ENCODE measurements at places on chromosomes 12 and 14.

GRCh38 chr12:70045036-70045435 lies 198.2 kb upstream of the CNOT2 start:
- DNase-seq: no peak

GRCh38 chr12:12010277-12011039 lies 60.3 kb upstream of the BCL2L14 start:
- peak; percentile 57 for DNase-seq

GRCh38 chr12:12282761-12283425 lies 16.0 kb upstream of the LRP6 start:
- no peak for DNase-seq

GRCh38 chr12:8482571-8483061 lies 26.9 kb downstream of the CLEC6A start:
- no peak for DNase-seq

DNA sequence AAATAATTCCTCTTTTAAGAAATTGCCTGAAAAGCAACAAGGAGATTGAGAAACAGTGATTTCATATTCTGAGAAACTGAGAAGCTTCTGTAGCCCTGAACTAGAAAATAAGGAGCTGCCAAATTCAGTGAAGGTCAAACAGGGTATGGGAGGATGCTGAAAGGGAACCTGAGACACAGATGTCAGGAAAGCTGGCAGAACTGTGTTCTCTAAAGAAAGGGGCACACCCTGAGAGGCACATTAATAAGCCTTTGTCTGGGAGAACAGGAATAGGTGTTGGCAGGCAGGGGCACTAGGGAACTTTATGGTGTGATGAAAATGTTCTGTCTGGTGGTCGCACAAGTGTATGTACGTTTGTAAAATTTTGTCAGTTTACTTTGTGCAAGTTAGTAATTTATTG lies 29.6 kb downstream of the VRK1 start:
- DNase-seq: no peak

GRCh38 chr12:80892597-80893445 lies 44.9 kb downstream of the LIN7A start:
- no peak for DNase-seq

- no peak for DNase-seq
Observed at GRCh38 chr14:67940486-67941455, 121.2 kb downstream of the RAD51B start.

- no peak for DNase-seq
Observed at GRCh38 chr12:95970905-95971304, 25.2 kb downstream of the HAL start.

DNA sequence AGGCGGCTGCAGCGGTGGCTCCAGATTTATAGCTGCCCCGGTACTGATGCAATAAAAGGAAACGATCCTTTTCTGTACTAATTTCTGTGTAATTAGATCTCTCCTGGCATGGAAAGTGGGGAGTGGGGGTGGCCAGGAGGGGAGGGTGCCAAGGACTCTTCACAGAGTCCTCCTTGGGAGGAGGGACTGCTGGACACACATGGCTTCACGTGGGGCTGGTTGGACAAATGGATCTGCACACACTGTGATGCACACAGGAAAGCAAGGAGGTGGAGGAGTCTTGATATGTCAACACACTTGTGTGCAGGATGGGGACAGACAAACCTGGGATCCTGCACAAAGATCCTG lies 23.8 kb upstream of the ATP5MC2 start:
- DNase-seq: no peak

- DNase-seq: peak; percentile 66
Observed at GRCh38 chr14:70640938-70641547, 673 bp upstream of the TTC9 start.

DNA sequence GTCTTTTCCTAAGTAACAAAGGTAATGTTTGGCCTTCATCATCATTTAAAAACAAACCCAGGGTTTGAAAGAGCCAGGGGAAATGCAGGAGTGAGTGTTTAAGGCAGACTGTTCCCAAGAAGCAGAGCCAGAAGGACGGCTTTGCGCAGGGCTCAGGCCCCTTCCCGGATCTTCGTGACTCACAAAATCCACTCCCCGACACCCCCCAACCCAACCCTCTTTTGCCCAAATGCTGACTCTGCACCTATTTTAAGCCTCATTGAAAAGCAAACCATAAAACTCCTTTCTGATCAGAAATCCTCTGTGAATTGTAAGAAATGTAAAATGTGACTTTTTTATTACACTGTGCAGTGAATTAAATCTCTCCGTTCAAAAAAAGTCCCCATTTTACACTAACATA lies 67.5 kb downstream of the SETD3 start:
- DNase-seq: no peak

- no peak for DNase-seq
Observed at GRCh38 chr12:52615912-52616311, 2.4 kb downstream of the KRT73 start.

GRCh38 chr14:102665621-102666020 lies 73.2 kb downstream of the RCOR1 start:
- DNase-seq: no peak

- DNase-seq: no peak
Observed at GRCh38 chr12:104828015-104828414, 130.1 kb downstream of the SLC41A2 start.

GRCh38 chr14:92613008-92613658 lies 99.6 kb downstream of the RIN3 start:
- peak; percentile 75 for DNase-seq

- DNase-seq: peak; percentile 47
Observed at GRCh38 chr12:5965950-5966383, 20.9 kb upstream of the ANO2 start.

GRCh38 chr12:28975564-28976340 lies 173.3 kb upstream of the FAR2 start:
- no peak for DNase-seq

- DNase-seq: no peak
Observed at GRCh38 chr14:102252834-102253801, 51.8 kb downstream of the MOK start.

DNA sequence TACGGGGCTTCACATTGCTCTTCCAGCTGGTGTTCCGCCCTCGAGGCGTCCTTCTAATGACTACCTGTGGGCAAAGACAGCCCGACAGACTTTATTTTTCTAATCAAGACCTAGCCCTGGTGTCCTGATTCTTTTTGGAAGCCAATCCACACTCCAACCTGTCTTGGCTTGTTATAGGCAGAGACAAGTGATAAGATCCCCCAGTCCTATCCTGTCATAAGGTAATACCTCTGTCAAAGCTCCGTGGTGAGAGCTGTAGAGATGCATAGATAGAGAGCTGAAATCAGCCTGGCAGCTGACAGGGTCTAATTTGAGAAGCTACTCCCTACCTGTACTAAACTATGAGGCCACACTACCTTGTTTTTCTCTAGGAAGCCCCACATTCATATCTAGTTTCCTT lies 11.5 kb upstream of the WNK1 start:
- DNase-seq: no peak

DNA sequence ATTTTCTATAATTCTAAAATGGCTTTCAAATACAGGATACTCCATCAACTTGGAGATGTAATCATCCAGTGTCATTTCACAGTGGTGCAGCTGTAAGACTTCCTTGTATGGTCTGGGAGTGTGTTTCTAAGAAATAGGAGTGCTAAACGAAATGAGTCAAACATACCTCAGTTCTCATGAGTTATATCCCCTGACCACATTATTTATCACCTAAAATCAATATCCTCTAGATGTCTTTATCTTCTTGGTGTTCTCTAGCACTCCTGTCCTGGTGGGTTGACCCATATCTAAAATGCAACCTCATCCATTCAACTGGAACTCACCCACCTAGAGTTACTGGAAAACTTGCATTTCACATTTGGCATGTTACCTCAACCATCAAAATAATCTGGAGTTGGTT lies 33.2 kb downstream of the TMEM30B start:
- DNase-seq: no peak

DNA sequence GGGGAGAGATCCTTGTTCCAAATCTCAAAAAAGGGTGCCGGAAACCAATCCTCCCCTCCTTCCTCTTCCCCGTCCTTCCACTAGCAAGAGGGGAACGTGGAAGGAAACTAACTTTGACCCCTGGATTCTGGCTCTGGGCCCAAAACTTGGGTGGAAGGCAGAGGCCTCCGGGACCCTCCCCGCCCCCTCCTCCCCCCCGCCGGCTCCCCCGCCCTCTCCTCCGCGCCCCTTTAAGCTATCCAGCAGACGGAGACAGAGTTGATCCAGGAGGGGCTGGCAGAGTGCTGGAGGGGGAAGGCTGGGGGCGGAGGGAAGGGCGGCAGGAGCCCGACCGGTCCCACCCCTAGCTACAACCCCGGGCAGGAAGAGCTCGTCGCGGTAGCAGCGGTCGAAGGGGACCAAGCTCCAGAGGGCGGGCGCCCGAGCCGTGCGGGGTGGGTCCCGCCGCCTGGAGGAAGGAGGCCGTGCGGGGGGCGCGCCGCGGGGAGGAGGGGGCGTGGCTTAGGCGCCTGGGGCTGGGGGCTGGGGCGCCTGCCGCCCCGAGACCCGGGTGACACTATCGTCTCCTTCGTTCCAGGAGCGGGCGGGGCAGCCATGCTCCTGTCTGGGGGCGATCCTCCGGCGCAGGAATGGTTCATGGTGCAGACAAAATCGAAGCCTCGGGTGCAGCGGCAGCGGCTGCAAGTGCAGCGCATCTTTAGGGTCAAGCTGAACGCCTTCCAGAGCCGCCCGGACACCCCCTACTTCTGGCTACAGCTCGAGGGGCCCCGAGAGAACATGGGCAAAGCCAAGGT lies at the start of gene NYNRIN:
Gene NYNRIN, plus strand, starts transcription at position 351 of the 794 bp plus-strand sequence. Its CDS starts 244 bp downstream, at position 595.
- peak; percentile 40 for DNase-seq

- no peak for DNase-seq
Observed at GRCh38 chr12:127980585-127980984, 286.4 kb upstream of the TMEM132C start.

- peak; percentile 34 for DNase-seq
Observed at GRCh38 chr12:95218150-95219133, 835 bp downstream of the VEZT start.

GRCh38 chr14:94686511-94687160 lies 74.4 kb downstream of the SERPINA3 start:
- DNase-seq: no peak

- DNase-seq: no peak
Observed at GRCh38 chr12:50953047-50953446, 703 bp downstream of the HIGD1C start.

DNA sequence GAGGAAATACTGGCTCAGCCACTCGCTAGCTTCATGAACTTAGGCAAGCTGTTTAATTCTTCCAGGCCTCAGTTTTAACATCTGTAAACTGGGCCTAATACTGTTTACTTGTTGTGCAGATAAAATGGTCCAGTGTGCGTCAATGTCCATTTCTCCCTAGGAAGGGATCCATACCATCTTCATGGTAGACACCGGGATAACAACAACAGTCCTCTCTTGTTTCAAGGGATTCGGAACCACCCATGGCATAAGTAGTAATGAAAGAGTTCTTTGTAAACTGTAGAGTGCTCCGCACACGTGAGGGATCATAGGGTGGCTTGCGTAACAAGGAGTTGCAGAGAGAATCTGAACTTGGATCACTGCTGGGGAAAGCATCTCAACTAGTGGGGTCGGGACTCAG lies 17.3 kb upstream of the CHGA start:
- DNase-seq: no peak

GRCh38 chr12:3951380-3952135 lies 78.4 kb upstream of the PARP11 start:
- no peak for DNase-seq

- peak; percentile 28 for DNase-seq
Observed at GRCh38 chr12:54033106-54033979, 493 bp downstream of the HOXC5 start.

DNA sequence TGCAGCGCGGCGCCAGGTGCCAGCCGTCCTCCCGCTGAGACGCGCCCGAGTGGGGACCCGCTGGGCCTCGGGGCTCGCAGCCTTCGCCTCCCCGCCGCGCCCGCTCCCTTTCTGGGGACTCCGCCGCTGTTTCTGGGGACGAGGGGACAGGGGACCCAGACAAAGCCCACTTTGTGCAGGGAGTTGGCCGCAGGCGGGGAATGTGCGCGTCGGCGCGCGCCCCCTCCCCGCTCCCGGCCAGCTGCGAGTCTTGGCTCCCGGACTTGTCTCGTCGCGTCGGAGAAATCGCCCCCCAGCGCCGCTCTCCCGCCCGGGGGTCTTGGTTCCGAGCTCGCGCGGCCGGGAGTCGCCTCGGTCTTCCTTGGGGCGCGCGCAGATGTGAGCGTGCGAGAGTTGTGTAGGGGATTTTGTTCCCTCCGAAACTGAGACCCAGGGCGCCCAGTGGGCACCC lies 717 bp downstream of the VASH1 start:
- DNase-seq: no peak

GRCh38 chr14:91898372-91898771 lies 31.0 kb upstream of the TC2N start:
- DNase-seq: no peak

GRCh38 chr14:92925446-92925845 lies 2.5 kb downstream of the CHGA start:
- DNase-seq: no peak

Data from activated T-cell treated with anti-CD3 and anti-CD28 coated beads, Interleukin-2, amount 50 U/mL, for 1 hour (primary cell).